Renal cortical epithelial cell (primary cell): ENCODE measurements at places on chromosomes 3 and 15.

DNA sequence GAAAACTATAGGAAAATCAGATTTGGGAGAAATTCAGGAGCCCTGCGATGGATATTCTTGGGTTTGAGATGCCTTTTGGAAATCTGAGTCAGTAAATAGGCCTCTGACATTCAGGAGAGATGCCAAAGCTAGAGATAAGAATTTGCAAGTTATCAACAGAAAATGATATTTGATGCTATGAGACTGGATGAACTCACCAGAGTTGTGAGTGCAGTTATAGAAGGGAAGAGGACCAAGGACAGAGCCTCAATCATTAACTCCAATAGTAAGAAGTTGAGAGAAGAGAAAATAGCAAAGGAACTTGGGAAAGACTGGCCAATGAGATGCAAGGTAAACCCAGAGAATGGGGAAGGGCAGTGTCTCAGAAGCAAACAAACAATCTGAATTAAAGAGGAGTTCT lies 7.9 kb upstream of the ANO10 start:
- DNase-seq = peak; percentile 36

DNA sequence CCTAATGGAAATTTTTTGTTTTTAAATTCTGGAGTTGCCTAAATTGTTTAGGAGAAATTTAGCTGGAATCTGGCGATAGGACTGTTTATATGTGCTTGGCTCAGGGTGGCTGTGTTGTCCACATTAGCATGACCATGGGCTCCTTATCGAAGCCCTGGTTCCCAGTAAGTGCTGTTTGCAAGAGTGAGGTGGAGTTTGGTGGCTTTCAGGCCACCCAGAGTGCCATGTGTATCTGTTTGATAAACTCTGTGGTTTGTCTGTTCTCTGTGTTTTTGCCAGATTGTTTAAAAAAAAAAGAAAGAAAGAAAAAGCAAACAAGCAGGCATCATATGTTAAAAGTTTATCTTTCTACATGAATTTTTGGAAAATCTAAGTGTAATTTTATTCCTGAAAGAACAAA lies 51.5 kb downstream of the PLCL2 start:
- no peak for DNase-seq

DNA sequence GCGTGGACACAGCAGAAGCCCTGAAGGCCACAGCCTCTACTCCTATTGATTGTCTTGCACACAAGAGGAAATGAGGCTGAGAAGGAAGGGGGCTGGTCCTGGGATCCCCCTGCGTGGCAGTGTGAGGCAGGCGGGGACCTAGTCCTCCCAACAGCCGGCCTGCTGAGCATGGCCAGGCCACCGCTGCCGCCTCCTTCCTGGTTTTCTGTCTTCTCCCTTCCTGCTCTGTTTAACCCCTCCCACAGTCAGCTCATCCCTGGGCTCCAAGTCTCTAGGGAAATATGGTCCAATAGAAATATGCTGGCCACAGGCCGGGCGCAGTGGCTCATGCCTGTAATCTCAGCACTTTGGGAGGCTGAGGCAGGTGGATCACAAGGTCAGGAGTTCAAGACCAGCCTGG lies 42.1 kb upstream of the HES1 start:
- DNase-seq = no peak

GRCh38 chr3:52452570-52453221 lies 1.1 kb downstream of the TNNC1 start:
- DNase-seq = no peak

DNA sequence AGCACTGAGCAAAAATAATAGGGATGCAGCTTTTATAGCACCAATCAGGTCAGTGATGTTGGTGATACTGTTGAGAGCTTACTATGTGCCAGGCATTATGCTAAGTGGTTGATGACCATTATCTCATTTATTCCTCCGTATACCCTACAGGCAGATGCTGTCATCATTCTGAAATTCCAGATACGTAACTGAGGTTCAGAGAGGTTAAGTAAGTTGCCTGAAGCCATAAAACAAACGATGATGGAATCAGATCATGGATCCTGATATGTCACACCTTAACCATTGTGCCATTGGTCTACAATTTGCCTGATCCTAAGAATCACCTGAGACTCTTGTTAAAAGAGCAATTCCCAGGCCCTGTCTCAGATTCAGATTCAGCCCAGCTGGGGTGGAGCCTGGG lies 49.5 kb downstream of the ST6GAL1 start:
- peak; percentile 43 for DNase-seq

DNA sequence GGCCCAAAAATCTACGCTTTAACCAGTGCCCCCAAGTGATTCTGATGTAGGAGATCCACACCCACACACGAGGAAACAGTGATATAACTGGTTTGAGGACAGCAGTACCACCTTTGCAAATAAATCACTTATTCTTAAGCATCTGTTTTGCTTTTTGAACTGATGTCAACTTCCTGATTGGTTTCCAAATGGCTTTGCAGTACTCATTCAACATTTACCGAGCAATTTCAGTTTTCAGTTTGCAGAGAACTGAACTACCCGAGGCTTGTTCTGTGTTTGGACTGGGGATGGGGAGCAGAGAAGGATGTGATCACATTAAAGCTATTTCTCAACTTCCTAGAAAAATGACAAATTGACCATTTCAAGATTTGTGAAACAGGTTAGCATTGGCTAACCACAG lies 1.1 kb upstream of the GYG1 start:
- DNase-seq = no peak

DNA sequence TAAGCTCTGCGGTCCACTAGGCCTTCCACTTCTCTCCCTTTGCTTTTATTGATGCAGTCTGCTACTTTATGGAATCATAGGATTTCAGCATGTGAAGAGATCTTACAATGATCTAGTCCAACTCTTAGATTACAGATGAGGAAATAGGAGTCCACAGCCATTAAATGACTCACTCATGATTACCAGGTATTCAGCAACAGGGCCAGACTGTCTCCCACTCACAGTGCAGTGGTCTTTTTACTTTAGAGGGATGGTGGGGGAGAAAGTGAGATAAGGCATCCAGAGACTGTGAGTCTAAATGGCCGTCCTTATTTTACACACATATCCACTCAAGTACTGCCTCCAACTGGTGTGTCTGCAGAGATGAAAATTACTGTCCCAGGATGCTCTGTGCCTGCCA lies 88.5 kb upstream of the SKOR1 start:
- DNase-seq = peak; percentile 30

- no peak for DNase-seq
These were observed 134.0 kb downstream of the SST start for GRCh38 chr3:187536185-187536584.

GRCh38 chr3:16280671-16281070 lies 15.7 kb downstream of the OXNAD1 start:
- no peak for DNase-seq

- peak; percentile 1 for DNase-seq
These were observed 153.8 kb downstream of the EBLN2 start for GRCh38 chr3:73215281-73215680.

DNA sequence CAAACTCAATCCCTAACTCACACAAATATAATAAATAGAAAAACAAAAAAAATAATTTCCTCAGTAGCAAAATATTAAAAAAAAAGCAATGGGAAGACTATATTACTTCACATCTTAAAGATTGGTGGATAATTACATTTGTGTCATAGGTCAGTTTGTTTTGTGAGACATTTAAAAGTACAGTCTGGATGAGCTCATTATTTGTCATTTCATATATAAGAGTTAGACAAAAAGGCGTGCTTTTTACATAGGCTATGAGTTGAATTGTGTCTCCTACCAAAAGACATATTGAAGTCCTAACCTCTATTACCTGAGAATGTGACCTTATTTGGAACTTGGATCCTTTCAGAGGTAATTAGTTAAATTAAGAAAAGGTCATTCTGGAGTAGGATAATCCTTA lies 710.1 kb upstream of the CBLB start:
- DNase-seq = no peak

GRCh38 chr3:192564611-192565010 lies 162.7 kb downstream of the FGF12 start:
- no peak for DNase-seq
